ENCODE measurements at places on chromosomes 16 and 17.

DNA sequence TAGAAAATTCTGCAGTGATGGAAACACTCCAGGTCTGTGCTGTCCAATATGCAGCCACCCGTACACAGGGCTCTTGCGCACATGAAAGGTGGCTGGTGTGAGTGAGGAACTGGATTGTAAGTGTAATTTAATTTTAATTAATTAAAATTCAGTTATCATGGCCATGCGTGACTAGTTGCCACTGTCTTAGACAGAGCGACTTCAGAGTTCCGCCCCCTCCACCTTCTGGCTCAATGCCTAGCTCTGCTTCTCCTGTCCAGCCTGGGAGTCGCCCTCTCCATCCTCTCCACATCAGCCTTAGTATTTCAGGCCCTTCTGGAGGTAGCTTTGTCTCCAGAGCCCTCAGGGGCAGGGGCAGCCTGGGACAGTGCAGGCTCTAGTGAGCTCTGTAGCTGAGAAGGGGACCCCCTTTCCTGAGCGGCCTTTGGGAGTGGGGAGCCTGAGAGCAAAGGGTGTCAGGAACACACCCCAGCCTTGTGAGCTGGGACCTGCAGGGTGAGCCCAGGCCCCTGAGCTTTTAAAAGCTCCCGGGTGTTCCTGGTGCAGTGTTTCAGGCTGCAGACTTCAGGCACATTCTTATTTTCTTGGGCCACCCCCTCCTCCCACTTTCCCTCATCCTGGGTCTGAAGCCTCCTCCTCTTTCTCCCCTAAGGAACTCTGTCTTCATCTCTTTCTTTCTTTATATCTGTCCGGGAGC is 99.4 kb downstream of the IRF8 start:
- DNase-seq, result no peak

- DNase-seq, result no peak
Measured at GRCh38 chr17:1542316-1542715, 20.3 kb downstream of the PITPNA start.

DNA sequence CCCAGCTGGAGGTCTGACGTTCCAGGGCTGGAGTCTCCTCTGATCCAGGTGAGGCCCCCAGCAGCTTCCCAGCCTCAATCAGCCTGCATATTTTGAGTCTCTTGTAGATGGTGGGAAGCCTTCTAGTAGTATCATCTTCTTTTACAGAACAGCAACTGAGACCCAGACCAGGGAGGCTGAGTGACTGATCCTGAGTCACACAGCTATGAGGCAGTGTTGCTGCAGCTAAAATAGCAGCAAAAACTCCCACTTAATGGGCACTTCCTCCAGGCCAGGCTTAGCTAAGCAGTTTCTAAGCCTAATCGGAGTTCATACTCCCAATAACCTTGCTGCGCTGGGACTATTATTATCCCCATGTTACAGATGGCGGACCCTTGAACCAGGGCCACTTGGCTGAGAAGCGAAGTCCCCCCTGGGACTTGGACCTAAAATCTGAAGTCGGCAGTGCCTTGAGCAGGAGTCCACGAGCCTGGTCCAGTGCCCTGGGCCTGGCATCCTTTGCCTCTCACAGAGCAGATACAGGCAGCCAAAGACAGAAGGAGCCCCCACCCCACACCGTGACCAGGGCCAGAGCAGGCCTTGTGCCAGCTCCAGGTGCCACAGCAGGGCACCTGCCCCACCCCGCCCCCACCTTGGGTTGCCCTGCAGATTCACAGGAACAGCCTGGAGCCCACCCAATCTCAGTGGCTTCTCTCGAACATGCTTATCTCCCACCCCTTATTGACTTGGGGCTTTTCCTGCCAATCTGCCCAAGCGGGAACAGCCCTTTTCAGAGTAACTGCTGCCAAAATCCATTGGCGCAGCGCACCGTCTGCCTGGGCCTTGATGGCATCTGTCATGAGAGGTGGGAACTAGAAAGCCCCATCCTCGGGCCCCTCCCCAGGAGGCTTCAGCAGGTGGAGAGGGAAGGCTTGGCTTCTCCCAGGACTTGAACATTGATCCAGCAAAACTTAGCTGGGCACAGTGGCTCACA is 65.1 kb downstream of the SOCS1 start:
- no peak for DNase-seq

DNA sequence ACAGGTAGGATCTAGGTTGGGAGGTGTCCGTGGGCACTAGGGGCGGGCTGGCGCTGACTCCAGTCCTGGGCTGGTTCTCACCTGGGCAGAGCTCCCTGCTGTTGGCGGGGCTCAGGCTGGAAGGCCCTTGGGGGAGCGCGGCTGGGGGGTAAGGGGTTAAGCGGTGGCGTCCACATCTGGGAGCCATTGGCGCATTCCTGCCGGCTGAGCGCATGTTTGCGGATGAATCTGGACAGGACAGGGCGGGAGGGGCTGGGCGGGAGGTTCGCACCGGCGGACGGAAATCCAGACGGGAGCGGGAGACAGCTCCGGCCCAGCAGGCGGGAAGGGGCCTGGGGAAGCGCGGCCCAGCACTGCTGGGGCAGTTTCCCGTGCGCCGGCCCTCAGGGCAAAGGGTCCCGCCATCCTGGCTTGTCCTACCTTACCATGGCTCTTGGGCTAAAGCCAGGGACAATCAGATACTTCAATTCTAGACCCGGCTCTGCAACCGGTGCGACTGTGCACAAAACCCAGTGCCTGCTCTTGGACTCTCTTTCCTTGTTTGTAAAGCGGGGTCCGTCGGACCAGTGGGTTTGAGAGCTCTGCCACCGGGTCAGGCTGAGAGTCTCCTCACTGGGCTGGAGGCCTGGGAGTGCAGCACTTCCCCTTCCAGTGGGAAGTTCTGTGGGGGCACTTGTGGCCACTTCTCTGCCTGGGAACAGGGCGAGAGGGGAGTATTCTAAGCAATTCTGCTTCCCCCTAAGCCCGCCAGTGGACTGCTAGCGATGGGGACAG is 7.8 kb downstream of the RARA start:
- DNase-seq, result no peak

GRCh38 chr17:2034157-2034556 is 4.2 kb downstream of the DPH1 start:
- no peak for DNase-seq

Measured in stimulated activated CD4-positive, alpha-beta T cell treated with anti-CD3 and anti-CD28 coated beads, Interleukin-2, amount 100 ng/mL, for 48 hours (primary cell).